Right ventricle myocardium inferior (tissue), 1 donor: ENCODE measurements at places on chromosomes 16 and 17. TPM values are rescaled to one million over a fixed set of nuclear protein-coding genes. Genes with fewer than 3 reads are reported as not detected.

- no peak for DNase-seq
Measured at GRCh38 chr16:48188449-48189102, 32.8 kb upstream of the ABCC12 start.

GRCh38 chr16:11677959-11678881, 10.0 kb downstream of the SNN start:
- no peak for DNase-seq

GRCh38 chr17:59357929-59358328, 26.5 kb downstream of the YPEL2 start:
- DNase-seq: no peak

GRCh38 chr17:7575481-7575883, 4.0 kb upstream of the CD68 start:
- no peak for DNase-seq

DNA sequence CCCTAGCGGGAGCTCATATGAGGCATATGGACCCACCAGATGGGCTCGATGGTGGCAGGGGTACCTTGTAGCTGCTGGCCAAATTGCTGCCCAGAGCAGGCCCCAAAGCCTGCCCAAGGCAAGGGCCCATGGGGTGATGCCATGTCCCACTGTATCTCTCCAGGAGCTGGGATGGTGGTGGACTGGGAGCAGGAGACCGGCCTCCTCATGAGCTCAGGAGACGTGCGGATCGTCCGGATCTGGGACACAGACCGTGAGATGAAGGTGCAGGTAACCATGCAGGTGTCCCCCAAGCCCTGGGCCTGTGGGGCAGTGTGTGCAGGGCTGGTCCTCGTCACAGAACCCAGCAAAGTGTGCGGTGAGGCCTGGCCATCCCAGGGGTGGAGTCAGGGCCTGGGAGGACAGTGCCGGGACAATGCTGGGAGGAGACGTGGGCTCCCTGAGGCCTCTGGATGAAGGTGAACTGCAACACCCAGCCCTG, 34.1 kb upstream of the CHMP6 start:
- DNase-seq: peak; percentile 55

DNA sequence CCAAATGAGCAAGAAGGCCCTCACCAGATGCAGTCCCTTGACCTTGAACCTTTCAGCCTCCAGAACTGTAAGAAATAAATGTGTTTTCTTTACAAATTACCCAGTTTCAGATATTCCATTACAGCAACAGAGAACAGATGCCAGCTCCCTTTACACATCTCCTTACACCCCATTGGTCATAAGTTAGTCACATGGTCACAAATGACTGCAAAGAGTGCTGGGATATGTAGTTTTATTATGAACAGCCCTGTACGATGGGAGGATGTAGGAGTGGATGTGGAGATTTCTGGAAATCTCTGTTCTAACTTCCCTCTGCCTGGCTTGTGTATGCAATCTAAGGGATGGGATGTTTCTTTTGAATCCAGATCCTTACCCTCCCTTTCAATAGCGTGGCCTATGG, 13.3 kb upstream of the RPL38 start:
- no peak for DNase-seq

GRCh38 chr17:68456339-68457167, 743 bp downstream of the WIPI1 start:
- DNase-seq: peak; percentile 90

SPAG5 gene
- 1.6 TPM for total RNA-seq
